ENCODE measurements at places on chromosomes 5 and 9. TPM values are rescaled to one million over a fixed set of nuclear protein-coding genes. Genes with fewer than 3 reads are reported as not detected.

EPB41L4A gene
- 67.5 TPM for total RNA-seq

- DNase-seq = peak; percentile 83
These were observed 3.1 kb upstream of the RGMB start for GRCh38 chr5:98770209-98770910.

- no peak for DNase-seq
These were observed 12.0 kb upstream of the DNAH5 start for GRCh38 chr5:13956471-13956870.

TMEM215 gene
- 0.44 TPM for total RNA-seq

DNA sequence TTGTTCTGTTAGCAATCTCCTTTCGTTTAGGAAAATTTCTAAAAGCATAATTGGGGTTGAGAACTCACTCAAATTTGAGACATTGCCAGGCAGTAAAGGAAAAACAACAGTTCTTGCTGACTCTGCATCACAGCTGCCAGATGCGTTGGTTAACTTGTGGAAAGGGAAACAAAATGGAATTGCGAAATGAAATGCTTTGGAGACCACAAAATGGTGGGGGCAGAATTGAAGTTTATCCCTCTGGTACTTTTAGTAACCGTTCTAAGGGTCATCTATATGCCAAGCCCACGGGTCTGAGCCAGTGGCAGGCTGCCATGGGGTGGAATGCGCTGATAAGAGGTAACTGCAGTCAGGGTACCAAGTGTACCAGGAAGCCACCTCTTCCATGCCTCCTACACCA lies 28.6 kb upstream of the SELENOP start:
- DNase-seq = no peak

DNA sequence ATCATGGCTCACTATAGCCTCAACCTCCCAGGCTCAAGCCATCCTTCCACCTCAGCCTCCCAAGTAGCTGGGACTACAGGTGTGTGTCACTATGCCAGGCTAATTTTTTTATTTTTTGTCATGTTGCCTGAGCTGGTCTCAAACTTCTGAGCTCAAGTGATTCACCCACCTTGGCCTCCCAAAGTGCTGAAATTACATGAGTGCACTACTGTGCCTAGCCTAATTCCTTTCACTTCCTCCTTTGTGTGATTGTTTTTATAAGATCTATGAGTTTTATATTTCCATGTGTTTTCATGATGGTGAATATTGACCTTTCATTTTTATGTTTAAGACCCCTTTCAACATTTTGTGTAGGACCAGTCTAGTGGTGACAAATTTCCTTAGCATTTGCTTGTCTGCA lies 55.2 kb upstream of the IL12B start:
- DNase-seq = no peak

DNA sequence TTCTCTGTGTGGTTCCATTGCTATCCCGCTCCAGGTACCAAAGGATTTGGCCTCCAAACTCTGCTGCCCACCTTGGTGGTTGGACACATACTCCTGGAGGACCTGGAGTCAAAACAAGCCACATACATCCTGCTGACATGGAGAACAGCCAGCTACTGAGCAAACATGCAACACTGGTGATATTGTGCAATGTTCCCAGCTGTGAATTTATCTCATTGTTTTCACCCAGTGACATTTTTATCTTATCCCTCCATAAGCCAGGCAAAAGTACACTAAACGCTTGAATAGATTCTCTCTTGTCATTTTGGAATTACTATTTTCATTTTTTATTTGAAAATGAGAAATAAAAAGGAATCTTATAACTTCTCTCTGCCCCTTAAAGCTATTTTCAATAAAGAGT lies 11.1 kb upstream of the CTSL start:
- no peak for DNase-seq

DNA sequence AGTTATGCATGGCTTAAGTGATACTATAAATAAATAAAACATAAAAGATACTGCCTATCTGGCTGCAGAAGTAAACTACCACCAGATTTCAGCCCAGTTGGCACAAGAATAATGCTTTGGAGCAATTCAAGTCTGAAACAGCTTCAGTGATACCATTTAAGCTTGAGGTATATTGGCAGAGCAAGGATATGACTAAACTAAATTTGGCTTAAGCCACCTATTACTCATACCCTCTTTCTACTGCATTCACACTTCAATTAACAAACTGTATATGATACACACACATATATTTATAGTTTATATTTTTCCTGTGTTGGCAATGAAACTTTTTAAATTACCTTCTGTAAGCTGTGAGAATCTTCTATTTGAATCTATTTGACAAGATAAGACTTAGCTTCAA lies 431.9 kb downstream of the ANXA1 start:
- DNase-seq = peak; percentile 51

LCN12 gene
- total RNA-seq = 4.1 TPM

S100Z gene
- 0.50 TPM for total RNA-seq

GRCh38 chr5:113176196-113176595 lies 199.6 kb downstream of the DCP2 start:
- peak; percentile 74 for DNase-seq

- DNase-seq = no peak
These were observed 23.8 kb downstream of the SH3RF2 start for GRCh38 chr5:145960166-145960565.

- no peak for DNase-seq
These were observed 1.1 kb upstream of the TNFAIP8 start for GRCh38 chr5:119354537-119355243.

ADRA1B gene
- 2.1 TPM for total RNA-seq

CERCAM gene
- 32.5 TPM for total RNA-seq

GRCh38 chr9:129751841-129752801 lies 721 bp downstream of the PTGES start:
- no peak for DNase-seq

MZB1 gene
- 0.17 TPM for total RNA-seq

Data from spinal cord (tissue), 10 donors.